ENCODE measurements at places on chromosomes 2 and 18. TPM values are rescaled to one million over a fixed set of nuclear protein-coding genes. Genes with fewer than 3 reads are reported as not detected.

- no peak for DNase-seq
Measured at GRCh38 chr2:238114331-238114841, 14.2 kb downstream of the ESPNL start.

GRCh38 chr2:59922450-59922849 lies 631.0 kb downstream of the BCL11A start:
- no peak for DNase-seq

- DNase-seq: no peak
Measured at GRCh38 chr2:85243101-85244072, 84.4 kb downstream of the TGOLN2 start.

DNA sequence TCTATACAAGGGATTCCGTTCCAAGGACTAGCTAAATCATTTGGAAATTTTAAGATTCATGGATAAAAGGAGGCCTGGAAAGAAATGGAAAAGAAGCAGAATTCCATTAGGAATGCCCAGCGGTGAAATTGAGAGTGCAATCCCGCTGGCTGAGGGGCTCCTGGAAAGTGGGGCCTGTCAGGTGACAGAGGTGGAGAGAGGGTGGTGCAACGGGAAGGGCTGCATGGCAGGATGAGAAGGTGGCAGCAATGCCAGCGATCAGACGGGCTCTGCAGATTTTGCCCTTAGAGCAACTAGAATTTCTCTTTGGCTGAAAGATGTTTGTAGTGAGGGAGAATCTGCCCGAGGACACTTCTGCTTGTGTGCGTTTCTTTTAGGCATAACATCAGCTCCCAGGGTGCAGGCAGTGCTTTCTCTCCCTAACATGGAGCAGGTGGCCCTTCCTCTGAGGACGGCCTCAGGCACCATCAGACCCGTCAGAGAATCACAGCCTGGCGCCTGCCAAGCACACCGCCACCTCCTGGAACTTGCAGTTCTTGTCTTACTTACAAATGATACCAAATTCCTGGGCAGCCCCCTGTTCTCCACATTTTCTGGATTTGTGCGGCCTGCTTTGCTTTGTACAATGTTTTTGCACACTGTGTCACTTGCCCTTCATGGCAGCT lies 261.6 kb downstream of the NDUFA10 start:
- DNase-seq: no peak

DNA sequence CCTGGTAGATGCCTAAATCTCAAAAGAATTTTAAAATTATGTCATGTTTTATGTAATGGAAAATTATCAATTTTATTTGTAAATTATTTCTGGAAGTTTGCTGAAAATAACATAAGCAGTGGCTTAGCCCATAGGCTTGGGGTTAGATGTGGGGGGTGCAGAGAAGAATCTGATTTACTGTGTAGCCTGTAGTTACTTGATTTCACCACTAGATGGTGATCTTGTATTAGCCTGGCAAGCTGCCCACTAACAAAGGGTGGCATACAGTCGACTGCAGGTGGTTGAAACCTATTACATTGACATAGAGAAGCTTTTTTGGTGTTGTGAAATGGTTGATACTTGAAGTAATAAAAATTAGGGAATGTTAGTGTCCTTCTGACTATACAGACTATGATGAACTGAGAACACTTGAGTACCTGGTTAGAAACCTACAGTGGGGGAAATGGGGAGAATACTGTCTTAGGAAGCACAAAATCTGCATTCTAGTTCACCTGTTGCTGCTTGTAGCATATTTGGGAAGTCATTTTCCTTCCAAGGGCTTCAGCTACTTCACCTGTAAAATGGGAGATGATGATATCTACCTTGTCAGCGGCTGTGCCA lies 191.0 kb upstream of the LHCGR start:
- DNase-seq: peak; percentile 3

- no peak for DNase-seq
Measured at GRCh38 chr2:174996622-174997021, 8.6 kb downstream of the CHN1 start.

DNA sequence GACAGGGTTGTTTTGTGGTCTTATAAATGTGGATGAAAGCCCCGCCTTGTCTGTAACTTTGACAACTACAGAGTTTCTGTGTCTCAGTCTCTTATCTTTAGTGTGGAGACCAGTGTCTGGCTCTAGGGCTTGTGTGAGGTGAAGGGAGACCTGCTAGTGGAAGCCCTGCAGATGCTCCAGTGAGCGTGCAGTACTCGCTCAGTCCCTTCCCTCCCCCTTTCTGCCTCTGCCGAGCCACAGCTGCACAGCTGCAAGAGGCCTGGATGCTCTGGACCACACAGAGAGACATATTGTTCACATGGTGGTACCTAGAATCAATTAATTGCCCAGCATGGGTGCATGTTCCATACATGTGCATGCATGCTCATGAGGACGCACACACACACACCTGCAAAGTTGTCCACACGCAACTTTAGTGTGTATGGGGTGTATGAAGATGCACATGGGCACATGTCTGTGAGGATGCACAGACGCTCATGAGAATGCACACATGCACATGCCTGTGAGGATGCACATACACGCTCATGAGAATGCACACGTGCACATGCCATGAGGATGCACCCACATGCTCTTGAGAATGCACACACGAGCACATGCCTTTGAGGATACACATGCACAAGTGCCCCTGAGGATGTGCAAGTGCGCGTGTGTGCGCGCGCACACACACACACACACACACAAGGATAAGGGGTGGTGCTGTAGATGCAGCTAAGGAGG lies 282.1 kb upstream of the HS6ST1 start:
- DNase-seq: no peak

DNA sequence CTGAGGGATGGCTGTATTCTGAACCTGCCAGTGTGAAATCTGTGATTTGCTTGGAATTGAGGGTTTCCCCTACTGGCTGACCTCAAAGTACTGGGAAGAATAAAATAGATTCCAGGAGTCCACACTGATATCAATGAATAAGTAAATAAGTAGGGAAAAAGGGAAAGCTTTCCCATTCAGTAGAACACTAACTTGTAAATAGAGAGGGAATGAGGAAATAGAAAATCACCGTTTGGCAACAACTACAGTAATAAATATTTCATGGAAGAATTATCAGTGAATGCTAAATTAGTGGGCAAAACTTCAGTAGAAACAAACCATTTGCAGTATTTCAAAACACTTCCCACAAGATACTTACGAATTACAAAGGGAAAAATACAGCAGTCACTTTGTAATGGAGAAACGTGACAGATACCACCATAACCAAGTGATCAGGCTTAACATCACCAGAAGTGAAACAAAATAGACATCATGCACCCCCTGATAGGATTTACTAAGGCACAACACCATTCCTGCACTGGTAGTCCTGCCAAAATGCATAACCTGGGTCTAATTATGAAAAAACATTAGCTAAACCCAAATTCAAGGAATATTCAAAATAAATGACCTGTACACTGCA lies 88.5 kb downstream of the ICA1L start:
- DNase-seq: no peak

DNA sequence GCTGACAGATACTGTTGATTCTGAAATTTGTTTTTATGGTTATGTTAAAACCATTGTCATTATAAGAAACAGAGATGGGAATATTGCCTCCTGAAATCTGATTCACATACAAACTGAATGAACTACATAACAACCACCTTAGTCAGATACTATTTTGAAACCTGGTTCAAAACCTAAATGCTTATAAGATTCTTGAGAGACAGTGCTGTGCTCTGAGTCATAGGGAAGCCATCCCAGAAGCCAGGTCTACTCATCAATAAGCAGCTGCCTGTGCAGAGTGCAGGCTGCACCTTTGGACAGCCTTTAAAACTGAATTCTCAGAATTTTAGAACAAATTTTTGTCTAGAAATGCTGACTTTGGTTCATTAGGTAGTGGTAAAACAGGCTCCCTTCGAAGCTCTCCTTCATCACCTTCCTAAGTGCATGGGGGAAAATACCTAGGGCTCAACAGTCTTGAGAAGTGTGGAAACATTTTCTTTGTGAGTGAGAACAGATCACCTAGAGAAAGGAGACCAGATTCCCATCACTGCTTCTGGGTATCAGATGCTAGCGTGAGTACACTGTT lies at the start of gene SERPINB7:
Gene SERPINB7, plus strand, starts transcription at position 253 of the 565 bp plus-strand sequence. CDS start 6,955 bp downstream, outside the sequence.
- DNase-seq: peak; percentile 97

The RAPH1 gene
- 1.5 TPM for polyA plus RNA-seq

The ALPI gene
- polyA plus RNA-seq: not detected

The ATP5MC3 gene
- 489 TPM for polyA plus RNA-seq

The MCM6 gene
- 36.0 TPM for polyA plus RNA-seq

The ZNF396 gene
- 0.36 TPM for polyA plus RNA-seq

The MC5R gene
- not detected for polyA plus RNA-seq

The ICOS gene
- polyA plus RNA-seq: not detected

The IL36RN gene
- 0.50 TPM for polyA plus RNA-seq
